Glomerular endothelial cell (primary cell): ENCODE measurements at places on chromosomes 11 and 22. TPM values are rescaled to one million over a fixed set of nuclear protein-coding genes. Genes with fewer than 3 reads are reported as not detected.

DNA sequence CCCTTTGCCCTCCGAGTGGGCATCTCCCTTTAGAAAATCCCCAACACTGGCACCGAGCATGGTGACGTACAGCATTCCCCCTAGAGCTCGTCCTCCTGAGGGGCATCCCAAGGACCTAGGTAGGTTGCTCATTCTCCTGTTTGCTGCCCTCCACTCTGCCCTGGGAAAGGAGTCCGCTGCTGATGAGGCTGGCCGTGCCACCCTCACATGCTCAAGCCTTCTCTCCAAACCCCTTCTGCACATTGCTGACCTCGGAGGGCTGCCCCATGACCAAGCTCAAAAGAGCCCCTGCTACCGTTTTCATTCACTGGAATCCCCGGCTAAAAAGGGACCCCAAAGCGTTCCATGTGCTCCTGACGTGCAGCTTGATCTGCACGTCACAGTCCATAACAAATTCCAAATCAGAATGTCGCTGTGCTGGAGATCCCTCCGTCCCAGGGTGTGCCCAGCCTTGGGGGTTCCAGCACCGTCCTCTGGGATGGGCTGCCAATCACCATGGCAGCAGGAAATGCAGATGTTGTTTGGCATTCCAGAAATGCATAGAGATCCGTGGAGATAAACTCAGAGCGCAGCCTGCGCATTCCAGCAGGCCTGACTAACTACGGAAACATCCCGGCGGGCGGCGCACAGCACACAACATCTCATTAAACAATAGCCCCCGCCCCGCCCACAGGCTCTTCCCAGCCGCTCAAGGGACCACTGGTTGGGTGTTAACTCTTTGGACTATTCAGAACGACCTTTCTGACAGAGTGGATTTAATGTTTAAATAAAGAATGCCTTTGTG lies 26.3 kb upstream of the GNB1L start:
- DNase-seq: peak; percentile 96

DNA sequence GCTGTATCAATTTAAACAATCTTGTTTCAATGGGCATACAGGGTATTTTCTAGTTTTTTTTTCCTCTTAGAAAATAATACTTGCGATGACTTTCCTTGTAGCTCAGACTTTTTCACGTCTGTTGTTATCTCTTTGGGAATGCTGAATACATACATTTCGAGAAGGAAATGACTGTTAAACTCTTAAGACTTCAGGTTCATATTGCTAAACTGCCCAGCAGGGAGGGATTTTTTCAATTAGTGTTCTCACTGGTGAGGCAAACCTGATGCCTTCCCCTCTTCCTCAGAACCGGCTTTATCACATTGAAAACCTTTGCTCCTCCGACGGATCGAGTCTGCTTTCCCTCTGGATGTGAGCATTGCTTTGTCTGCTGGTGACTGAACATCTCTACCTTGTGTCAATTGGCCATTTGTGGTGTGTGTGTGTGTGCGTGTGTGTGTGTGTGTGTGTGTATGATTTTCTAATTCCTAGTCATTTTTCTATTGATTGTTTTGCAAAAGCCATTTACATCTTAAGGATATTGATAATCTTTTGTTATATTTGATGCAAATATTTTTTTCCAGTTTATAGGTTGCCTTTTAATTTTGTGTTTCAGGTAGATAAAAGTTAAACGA lies 6.6 kb downstream of the NEAT1 start:
- DNase-seq: no peak

DNA sequence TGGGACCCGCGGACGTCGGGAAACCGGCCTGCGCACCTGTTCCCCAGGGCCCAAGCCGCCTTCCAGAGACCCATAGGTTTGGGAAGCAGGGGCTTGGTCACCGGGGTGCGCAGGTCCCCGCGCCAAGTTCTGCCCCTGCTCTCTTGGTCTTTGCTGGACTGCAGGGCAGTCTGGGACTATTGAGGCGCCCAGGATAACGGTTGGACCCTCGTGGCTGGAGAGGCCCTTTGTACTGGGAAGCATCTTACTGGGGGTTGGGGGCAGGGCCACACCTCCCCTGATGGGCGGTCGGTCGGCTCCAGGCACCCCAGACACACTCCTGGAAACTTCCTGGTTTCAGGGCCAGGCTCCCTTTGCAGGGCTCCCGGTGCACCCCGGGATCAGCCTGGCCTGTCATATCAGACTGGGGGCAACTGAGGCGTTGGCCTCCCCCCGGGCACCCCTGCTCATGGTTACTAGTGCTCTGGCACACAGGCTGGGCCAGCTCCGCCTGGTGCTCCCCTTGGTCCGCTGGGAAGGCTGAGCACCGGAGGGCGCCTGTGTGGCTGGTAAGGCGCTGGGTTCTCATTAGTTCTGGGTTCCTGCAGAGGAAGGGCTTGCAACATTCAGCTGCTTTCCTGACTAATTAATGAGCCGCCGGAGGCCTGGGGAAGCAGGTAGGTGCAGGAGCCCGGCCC lies 1250.5 kb downstream of the BRD1 start:
- DNase-seq: no peak

DNA sequence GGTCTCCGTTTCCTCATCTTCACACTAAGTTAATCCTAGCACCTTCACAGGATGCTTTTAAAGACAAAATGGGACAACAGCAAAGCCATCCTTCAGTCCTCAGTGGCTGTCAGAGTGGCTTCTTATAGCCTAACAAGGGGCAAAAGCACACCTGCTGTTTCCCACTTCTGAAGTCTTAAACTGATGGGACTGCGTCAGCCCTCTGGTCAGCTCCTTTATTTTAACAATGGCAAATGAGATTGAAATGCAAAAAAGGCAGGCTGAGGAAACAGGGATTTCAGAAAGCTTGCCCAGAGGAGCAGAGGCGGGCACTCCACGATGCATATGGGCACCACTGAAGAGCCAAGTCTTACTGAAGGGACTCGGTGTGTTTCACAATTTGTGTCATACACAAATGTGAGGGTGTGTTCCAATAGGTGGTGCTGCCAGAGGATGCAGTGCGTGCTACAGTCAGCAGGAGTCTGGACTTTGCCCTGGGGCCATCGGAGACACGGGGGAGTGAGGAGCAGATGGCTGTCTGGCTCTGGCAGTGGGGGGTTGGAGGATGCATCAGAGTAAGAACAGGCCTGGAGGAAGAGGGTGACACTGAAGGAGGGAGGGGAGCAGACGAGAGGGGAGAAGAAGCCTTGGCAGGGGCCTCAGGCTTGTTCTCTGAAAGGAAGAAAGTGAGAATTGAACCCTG lies 47.3 kb downstream of the TENM4 start:
- no peak for DNase-seq

DNA sequence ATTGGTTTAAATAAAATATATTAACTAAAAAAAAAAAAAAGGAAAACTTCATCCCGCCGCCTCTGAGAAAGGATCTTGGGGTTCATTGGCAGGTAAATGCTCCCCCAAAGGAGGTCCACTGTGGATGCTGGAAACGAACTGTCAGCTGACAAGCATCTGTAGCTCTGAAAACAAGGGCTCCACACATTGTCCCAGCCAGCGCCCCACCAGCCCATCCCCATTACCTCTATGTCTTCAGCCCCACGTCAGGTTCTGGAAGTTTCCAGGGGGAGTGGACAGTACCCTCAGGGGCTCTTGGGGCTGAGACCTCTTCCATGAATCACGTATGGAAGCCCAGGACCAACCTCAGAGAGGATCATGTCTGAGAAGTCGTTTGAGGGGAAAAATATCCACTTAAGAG lies 66.4 kb upstream of the WNT7B start:
- DNase-seq: no peak

DNA sequence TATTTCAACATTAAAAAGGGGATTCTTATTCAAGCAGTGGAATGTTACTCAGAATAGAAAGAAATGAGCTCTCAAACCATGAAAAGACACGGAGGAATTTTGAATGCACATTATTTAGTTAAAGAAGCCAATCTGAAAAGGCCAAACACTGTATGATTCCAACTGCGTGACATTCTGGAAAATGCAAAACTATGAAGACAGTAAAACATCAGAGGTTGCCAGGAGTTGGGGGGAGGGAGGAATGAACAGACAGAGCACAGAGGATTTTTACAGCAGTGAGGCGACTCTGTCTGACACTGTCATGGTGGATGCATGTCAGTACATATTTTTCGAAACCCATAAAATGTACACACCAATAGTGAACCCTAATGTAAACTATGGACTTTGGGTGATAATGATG lies 22.9 kb upstream of the THY1 start:
- no peak for DNase-seq

GRCh38 chr11:25211635-25212254 lies 714.9 kb downstream of the LUZP2 start:
- DNase-seq: no peak

DNA sequence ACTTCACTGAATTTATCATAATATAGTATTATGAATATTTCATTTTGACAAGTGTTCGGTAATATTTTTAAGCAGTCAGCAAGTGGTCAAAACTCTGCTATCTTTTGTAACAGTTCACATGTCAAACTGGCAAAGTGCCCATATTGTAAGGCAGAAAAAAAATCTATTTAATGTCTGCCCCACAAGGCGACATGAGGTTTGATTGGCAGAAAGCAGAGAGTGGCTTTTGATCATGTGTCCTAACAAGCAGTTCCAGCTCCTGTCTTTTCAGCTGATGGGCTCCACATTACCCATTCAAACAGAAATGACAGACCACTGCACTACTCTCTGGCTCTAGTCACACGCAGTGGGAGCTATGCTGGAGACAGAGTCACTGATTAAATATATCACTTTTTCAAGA lies 59.0 kb downstream of the SOX6 start:
- no peak for DNase-seq

GRCh38 chr11:60844870-60845221 lies 2.9 kb downstream of the CCDC86 start:
- DNase-seq: no peak

DNA sequence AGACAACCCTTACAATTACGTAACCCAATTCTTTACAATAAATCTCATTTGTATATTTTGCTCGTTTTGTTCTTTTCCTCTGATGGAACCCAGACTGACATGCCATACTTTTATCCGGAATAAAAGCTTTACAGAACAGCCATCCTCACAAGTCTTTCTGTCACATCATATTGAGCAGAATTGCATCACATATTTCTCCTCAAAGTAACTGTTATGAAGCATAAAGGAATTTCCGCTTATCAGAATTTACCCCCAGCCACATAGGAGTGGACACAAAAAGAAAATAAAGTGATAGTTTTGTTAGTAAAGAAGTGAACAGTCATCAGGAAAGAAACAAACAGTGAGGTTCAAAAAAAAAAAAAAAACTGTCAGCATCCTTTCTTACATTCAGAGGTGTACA lies 539.5 kb upstream of the LUZP2 start:
- DNase-seq: no peak

GRCh38 chr11:115548878-115549528 lies 44.8 kb upstream of the CADM1 start:
- DNase-seq: no peak

DNA sequence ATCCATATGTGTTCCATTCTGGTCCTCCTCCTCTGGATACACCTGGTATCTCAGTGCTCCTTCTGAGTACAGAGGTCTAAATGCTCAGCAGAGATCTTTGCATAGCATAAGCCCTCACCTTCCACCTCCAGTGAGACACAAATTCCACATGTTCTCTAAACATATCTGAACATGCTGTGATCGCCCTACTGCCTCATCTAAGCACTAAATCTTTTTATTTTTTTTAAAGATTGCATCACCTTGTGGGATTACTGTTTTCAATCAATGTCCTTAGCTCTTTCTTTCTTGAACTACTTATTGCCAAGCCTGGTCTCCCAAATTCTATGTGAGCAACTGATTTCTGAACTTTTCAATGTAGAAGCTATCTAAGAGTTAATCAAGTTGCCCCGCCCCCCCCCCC lies 113.4 kb downstream of the TRPC6 start:
- DNase-seq: no peak

- no peak for DNase-seq
Measured at GRCh38 chr11:93766504-93766903, 17.6 kb upstream of the MED17 start.

GRCh38 chr11:63611395-63611747 lies 2.9 kb downstream of the PLAAT3 start:
- no peak for DNase-seq

- no peak for DNase-seq
Measured at GRCh38 chr22:19980766-19981165, 35.9 kb downstream of the ARVCF start.

DNA sequence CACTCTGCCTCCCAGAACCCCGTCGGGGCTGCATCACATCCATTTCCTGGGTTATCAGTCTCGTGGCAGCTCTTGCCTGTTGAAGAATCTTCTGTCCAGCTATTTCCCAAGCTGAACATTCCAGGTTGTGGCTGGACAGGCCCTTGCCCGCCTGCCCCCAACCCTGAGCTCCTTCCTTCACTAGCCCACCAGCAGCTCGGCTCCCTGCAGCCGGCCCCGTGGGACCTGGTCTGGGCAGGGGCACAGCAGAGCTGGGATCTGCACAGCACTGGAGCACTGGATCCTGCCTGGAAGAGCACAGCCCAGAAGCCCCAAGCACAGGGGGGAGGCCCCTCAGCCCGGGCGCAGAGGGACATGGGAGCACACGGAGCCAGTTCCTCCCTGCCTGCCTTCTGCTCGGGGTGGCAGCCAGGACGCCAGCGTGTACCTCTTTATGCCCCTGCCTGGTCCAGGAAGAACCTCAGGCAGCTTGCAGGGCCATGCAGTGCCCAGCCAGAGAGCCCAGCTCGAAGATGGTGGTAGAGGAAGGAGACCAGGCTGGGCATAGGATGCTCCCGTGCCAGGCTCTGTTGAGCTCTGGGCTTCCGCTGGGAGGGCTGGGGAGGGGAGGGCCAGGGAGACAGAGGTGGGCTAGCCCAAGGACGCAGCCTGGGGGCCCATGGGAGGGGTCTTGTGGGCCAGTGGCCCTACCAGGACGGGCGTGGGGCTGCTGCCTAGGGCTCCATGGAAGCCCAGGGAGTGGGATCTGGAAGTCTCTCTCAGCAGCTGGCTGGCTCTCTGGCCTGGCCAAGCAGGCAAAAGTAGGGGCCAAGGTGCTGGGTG lies 16.6 kb upstream of the GNB1L start:
- DNase-seq: no peak

DNA sequence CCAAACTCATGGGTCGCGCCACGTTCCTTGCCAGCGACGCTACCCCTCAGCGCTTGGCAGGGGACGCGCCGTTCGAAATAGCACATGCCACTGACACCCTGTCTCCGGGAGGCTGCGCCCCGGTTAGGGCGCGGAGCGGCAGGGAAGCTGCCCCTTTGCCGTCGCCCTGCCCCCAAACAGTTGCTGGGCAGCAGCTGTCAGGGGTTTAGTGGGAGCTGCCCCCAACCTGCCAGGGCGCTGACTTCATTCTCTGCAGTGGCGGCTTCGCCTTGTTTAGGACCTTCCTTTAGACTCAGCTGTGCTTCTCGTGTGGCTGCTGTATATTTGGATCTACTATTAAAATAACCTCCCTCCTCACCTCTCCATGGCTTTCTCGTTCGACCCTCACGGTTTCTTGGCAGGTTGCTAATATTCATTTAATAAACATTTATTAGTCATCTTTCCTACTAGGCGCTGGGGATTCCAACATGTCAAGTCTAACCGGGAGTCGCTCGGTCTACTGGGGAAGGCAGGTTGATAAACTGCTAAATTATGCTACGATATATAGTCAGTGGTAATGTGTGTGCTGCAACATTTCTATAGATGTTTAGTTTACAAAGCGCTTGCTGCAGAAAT lies 782 bp downstream of the TMEM109 start:
- DNase-seq: no peak

- no peak for DNase-seq
Measured at GRCh38 chr11:73660497-73661034, 14.2 kb downstream of the PLEKHB1 start.

- no peak for DNase-seq
Measured at GRCh38 chr22:44116755-44117684, 63.7 kb upstream of the PARVG start.

RIBC2 gene
- 0.23 TPM in 1 of 2 replicates, not detected in the other for total RNA-seq

TMEM191C gene
- total RNA-seq: 1.2 and 2.8 TPM in 2 replicates

GLYAT gene
- not detected in 2 replicates for total RNA-seq

SAA4 gene
- total RNA-seq: not detected in 2 replicates

TMEM121B gene
- 0.68 and 0.88 TPM in 2 replicates for total RNA-seq

CARNS1 gene
- 0.10 and 0.18 TPM in 2 replicates for total RNA-seq

PNPLA3 gene
- 4.6 and 6.2 TPM in 2 replicates for total RNA-seq
